ENCODE measurements at places on chromosomes 16 and 17.

DNA sequence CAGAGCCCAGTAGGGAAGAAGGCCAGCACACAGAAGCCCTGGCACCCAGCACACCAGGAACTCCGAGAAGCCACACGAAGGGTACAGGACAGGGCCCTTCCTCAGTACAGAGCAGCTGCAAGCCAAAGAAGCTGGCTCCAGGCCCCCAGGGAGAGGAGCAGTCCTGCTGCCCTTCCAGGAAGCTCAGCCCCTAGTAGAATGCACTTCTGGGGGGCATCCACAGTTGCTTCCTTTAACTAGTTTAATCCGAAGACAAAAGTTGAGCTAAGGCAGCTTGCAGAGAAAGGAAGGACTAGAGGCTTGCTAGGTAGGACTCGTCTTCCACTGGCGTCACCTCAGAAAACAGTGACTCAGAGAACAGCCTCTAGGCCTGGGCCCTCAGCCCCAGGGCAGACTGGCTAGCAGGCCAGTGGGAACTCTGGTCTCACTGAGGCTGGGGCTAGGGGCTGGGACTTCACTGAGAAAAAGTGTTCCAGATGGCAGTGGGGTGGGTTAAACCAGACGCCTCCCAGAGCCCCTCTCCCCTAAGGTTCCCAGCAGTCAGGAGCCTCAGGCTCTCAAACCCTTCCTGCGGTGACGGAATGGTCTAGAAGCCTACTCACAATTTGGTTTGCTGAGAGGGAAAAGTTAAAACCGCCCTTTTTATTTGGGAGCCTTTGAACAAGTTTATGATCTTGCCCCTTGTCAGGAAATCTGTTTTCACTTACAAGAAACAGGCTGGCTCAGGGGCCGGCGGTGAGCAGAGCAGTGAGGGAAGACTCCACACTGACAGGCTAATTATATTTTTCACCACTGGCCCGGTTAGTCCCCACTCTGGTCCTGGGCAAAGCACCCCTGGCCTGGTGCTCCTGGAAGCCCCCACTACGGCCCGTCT lies 41.4 kb downstream of the ACTG1 start:
- peak; percentile 30 for DNase-seq

DNA sequence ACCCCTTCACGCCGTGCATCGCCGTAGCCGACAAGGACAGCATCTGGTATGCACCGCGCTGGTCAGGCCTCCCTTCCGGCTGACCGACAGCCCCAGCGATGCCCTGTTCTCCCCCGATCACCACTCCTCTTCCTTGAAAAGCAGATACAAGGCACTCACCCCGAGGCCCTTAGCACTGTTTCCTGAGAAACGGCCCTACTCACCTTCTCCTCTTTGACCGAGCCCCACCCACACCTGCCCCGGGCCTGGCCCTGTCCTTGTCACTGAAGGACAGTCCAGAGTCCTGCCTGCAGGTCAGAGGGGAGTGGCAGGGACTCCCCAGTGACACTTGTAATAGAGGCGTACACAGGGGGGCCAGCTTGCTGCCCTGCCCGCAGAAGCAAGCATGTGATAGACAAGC lies 45.9 kb upstream of the CHMP6 start:
- DNase-seq, result no peak

DNA sequence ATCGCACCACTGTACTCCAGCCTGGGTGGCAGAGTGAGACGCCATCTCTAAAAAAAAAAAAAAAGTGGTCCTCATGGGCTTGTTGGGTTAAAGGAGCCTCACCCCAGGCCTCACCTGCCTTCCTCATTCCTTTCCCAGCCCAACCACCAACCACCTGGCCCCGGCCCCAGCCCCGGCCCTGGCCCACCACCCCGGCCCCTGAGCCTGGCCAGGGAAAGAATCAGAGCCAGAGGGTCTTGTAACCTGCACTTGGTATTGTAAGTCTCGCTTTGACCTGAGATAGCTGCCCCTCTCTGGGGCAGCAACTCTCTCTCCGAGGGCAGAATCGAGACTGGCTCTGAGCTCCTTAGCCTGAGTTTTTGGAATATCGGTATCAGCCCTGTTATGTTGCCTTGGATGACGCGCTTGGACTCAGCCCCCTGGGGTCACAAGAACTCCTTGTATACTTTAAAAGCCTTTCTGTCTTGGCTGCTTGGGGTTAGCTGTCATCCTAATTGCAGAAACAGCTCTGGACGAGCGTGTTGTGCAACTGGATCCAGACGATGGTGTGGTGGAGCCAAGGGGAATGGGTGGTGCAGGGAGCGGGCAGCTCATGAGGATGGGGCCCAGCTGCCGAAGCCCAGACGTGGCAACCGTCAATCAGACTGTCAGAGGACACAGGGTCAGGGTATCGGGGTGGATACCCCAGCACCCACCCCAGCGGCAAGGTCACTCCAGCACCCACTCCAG lies 14.6 kb downstream of the SMTNL2 start:
- peak; percentile 51 for DNase-seq

DNA sequence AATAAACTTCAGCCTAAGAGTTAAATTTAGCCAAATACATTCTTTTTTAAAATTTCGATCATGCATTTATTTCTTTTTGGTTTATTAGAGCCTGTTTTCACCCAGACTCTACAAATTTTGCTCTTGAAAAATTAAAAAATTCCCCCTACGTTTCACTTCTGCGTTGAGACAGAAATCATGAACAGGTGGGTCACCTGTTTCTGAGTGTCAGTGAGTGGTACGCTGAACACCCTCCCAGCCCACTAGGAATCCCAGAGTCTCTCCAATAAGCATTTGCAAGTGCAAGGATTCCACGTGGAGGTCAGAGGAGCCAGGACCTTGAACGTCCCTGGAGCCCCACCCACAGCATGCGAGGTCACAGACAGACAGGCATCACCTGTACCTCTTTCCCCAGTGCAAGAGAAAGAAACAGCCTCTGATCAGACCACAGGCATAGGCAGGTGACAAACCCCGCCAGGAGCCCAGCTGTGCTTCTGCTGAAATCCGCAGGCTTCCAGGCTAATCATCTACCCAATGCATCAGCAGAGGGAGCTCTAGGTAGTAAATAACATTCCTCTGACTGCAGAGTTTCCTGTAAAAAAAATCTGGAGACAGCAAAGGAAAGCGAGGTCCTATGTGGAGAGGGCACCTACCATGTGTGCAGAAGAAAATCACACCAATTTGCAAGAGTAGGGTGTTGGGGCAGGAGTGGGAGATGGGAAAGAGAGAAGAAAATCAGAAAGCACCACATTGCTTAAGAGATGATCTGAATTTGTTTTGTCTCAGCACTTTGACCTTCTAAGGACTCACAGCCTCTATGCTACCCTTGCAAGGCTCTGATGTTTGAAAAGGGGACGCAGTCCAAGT lies 5.9 kb upstream of the XYLT1 start:
- DNase-seq, result peak; percentile 74

DNA sequence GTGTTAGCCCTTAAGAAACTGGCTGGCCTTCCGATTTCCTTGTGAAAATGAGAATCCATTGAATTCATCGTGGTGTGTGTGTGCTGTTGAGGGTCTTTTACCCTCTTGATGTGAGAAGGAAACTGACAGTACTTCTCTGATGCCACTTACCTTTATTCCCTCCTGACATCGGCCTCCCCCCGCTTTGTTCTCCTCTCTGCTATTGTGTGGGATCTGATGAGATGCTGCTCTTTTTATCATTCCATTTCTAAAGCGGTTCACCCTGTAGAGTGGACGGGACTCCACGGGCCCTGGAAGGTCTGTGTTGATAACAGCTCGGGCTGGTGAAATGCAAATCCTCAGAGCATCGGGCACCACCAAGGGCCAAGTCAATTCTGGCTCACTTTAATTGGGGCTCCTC lies 69.8 kb downstream of the MARCHF10 start:
- DNase-seq, result no peak

- peak; percentile 43 for DNase-seq
Observed at GRCh38 chr17:47983492-47984223, 12.7 kb downstream of the CDK5RAP3 start.

GRCh38 chr16:10936272-10936984 lies 5.8 kb downstream of the DEXI start:
- no peak for DNase-seq

DNA sequence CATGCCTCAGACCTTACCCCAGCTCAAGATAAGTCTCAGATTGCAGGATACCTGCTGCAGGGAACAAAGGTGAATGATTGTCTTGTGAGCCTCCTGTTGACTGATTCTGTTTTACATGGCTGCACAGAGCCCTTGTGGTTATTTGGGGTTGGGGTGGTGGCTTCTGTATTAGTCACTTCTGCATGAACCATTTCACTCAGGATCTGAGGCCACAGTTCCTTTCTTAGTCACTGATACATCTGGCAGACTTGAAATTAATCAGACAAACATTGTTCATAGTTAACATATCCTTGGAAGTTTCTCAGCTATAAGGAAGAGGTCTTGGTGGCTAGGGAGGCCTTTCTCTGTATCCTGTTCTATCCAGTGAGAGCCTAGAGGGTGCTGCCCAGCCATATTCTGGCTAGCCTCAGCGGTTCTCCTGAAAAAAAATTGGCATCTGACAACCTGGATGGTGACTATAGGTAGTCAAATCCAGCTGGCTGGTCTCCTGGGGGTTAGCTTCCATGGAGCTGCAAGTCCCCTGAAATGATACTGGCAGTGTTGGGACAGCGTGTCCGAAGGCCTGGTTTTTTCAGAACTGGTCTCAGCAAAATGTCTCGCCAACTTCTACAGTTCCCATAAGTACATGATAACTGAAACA lies 8.4 kb upstream of the PLK1 start:
- peak; percentile 95 for DNase-seq

DNA sequence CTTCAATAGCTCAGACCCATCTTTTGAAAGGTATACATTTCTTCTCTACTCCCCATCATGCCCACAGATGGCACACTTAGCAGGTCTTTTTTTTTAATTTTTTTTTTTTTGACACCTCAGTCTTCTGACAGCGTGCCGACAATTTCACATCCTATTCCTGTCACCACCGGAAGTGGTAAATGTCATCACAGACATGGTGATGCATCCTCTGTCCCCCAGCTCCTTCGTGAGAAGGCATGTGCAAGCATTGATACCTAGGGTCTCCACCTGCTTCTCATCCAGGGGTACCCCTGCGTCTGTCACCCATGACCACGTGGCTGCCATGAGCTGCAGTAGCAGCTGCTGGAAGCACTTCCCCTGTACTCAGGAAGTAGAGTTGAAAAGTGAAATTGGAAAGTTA lies 35.6 kb downstream of the ELAC2 start:
- no peak for DNase-seq

GRCh38 chr17:77451245-77451893 lies 310.6 kb downstream of the SEC14L1 start:
- peak; percentile 69 for DNase-seq

- DNase-seq, result no peak
Observed at GRCh38 chr16:57341062-57341440, 17.5 kb upstream of the CCL22 start.

DNA sequence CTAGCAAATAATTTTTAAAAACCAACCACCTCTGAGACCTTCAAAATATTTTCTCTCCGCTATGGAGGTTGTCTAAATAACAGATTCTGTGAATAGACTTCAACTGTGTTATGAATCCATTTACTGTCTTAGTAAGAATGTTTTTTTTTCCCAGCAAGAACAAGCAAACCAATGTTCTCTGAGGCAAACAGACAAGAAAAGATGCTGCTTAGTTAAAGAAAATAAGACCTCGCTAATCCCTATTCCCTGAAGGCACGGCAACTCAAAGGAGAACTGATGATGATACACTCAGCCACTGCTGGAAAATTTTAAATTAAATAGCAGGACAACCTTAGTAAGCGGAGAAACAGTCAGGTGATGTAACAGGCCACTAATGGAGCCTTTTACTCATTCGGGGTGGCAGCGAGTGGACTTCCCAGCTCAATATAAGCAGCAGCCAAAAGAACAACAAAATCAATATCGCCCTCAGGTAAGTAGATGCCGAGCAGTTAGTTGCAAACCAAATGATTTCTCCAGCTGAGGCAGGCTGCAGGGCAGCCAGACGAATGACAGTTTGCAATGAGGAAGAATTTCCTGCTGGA lies 81.8 kb downstream of the CPPED1 start:
- DNase-seq, result no peak

GRCh38 chr17:63191610-63192009 lies 225.6 kb downstream of the TANC2 start:
- no peak for DNase-seq

DNA sequence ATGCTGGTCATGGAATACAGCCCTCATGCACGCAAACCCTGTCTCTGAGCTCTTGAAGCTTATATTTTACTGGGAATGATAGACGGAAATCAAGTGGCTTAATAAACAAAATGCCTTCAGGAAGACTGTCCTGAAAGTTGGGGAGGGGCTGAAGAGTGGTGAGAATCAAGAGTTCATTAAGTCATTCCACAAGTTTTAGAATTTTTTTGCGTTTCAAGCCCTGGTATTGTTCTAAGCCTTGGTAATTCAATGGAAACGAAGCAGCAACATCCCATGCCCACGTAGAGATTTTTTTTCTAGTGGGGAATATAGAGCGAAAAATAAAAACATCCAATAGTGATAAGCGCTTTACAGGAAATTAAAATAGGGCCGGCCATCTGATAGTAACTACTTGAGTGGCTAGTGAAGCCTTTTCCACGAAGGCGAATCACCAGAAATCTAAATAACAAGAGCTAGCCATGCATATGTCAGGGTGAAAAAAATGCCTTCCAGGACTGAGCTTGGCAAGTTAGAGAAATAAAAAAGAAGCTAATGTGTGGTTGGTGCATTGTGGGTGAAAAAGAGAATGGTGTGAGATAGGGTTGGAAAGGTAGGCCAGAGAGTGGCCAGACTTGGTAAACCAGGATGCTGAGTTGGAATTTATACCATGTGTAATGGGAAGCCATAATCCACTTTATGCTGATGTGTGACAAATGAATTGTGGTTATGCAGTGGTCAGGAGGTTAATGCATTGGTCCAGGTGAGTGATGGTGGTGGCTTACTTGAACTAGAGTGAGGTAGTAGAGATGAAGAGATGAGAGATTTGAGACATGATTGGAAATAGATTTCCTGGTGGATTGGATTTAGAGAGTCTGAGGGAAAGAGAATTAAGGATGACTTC lies 772 bp downstream of the PFAS start:
- no peak for DNase-seq

DNA sequence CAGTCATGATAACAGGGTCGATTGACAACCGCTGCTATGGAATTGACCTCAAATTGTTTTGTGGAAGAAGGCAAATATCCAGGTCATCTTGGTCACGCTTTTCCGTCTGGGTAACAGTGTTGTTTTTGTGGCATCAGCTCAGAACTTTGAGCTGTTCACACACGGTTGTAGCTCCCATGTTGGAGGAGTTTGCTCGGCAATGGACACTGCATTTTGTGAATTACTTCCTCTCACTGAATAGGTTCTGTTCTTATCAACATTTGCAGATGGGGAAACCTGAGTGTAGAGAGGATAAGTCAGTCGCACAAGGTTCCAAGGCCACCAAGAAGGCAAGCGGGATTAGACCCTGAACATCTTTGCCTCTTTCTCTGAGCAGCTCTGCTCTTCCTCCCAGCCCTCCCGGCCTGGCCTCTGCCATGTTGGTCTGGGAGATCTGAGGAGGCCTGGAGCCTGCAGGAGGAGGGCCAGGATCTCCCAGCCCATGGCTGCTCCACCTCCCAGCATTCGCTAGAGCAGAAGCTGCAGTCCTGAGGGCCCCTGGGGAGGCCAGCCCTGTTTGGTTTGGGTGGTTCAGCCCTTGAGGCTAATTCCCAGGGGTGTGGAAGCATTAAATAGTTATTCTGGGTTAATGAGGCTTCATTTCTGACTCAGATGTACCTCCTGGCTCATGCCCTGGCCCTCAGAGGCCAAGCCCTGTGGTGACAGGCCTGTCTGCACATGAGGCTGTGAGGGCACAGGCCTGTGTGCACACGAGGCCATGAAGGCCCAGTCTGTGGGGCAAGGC lies 154.1 kb upstream of the PLCG2 start:
- DNase-seq, result no peak

Measured in IMR-90 (cell line).